CD4-positive, alpha-beta T cell treated with Interleukin-12 subunit alpha and Interleukin-12 subunit beta, for 1 hour (primary cell): ENCODE measurements at places on chromosomes 13 and 19.

DNA sequence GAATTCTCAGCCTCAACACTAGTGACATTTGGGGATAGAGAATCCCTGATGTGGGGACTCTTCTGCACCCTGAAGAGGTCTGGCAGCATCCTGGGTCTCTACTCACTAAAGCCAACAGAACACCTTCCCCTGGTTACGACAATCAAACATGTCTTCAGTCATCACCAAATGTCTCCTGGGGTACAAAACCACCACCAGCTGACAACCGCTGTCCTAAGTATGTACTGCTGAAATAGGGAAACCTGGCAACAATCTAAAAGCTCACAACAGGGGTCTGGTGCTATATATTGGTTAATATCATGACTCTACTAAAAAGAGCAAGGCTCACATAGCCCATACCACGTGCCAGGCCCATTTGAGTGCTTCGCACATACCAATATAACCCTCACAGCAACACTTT, 13.4 kb downstream of the AKT2 start:
- no peak for DNase-seq

- DNase-seq = no peak
These were observed 1193.5 kb downstream of the PCDH9 start for GRCh38 chr13:66036636-66037035.

GRCh38 chr19:46903458-46903857, 42.7 kb downstream of the ARHGAP35 start:
- no peak for DNase-seq

GRCh38 chr13:44734201-44734707, 158.1 kb upstream of the TSC22D1 start:
- DNase-seq = no peak

DNA sequence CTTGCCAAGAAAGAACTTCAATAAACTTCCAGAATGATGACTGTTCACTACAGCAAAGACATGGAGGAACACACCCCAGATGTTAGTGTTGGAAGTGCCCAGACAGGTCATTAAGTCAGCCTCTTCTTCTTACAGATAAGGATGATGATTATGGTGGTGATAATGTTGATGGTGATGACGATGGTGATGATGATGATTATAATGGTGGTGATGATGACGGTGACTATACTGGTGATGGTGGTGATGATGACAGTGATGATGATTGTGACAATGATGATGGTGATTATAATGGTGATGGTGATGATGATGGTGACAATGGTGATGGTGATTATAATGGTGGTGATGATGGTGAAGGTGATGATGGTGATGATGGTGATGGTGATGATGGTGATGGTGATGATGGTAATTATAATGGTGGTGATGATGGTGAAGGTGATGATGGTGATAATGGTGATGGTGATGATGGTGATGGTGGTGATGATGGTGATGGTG, 8.4 kb downstream of the C13orf46 start:
- no peak for DNase-seq
